DMS153 (cell line): ENCODE measurements at places on chromosomes 5 and 9.
A peak's percentile ranks its signal among the peaks of the same experiment; 100 is the strongest.

GRCh38 chr5:116566251-116566650, 8.4 kb downstream of the SEMA6A start:
- no peak for DNase-seq

GRCh38 chr9:85510830-85511504, 230.8 kb downstream of the AGTPBP1 start:
- DNase-seq, result no peak

- no peak for DNase-seq
Measured at GRCh38 chr5:3509290-3509689, 86.3 kb upstream of the IRX1 start.

- DNase-seq, result no peak
Measured at GRCh38 chr5:17411436-17412402, 86.3 kb upstream of the TAF11L2 start.

DNA sequence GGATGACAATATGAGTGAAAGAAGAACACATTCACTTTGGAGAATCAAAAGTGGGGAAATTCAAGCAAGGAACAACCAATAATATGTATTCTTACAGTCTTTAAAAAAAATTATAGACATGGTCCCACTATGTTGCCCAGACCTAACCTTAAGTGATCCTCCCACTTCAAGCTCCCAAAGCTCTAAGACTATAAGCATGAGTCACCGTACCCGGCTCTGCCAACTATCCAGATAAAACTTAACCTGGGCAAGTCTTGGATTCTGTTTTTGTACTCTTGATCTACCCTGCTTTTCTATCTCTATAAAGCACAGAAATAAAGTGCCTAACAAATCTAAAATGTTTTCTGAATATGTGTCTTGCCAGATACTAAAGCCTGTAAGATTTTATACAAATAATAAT, 30.9 kb downstream of the CEMIP2 start:
- DNase-seq, result no peak

- no peak for DNase-seq
Measured at GRCh38 chr9:76643399-76644117, 120.7 kb upstream of the PCA3 start.

DNA sequence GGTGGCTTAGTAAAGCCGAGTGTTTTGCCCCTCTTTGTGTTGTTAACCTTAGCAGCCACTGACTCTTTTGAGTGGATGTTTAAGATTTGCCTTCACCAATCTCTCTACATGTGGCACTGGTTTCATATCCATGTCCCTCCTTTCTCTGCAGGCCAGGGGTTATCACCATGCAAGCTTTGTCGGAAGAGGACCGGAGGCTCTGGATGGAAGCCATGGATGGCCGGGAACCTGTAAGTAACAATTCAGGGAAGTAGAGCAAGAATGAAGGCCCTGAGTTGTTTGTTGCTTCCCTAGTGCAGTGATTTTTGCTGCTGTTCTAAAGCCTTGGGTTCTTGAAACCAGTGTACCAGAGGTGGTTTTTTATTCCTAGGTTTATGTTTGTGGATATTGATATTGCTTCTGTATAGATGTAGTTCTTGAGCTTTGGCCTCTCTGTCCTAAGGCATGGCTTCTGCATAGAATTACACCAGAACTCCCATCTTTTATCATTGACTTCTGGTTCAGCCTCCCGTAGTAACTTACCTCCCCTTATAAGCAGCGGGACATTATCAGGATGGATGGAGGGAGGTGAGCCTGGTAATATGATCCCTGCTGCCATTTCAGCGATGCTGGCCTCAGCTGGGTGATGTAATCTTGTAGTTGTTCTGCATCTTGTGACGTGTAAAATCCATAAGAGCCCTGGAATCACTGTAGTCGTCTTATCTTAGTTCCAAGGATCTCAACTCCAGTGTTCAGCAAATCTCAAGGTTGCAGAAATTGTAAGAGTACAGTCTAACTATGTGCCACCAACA, 161.9 kb downstream of the ARHGAP26 start:
- no peak for DNase-seq

DNA sequence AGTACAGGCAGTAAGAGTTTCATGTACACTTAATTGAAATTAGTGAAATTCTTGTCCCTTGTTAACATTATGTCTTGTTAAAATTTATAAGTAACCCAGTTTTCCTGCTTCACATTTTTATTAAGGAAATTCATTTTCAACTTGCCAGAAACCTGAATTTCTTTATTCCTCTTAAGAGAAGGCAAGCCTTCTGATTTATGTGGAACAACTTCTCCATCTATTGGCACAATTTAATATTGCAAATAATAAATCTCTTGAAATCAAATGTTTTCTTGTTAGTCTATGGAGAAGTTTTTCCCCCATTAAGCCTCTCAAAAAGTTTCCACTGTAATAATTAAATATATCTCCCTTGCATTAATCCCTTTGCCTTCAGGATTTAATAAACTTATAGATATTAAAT, 33.8 kb upstream of the ACO1 start:
- peak; percentile 4 for DNase-seq

- no peak for DNase-seq
Measured at GRCh38 chr9:20805766-20806165, 121.7 kb downstream of the FOCAD start.

- no peak for DNase-seq
Measured at GRCh38 chr9:93263334-93264229, 79.6 kb downstream of the WNK2 start.

- no peak for DNase-seq
Measured at GRCh38 chr5:81786991-81787390, 36.1 kb upstream of the SSBP2 start.

- no peak for DNase-seq
Measured at GRCh38 chr5:122723606-122724352, 51.1 kb upstream of the SNX2 start.

- DNase-seq, result no peak
Measured at GRCh38 chr5:95822542-95823181, at the start of gene GLRX. GLRX (minus strand) TSS chr5:95822726; CDS start chr5:95822662, 64 bp downstream.

DNA sequence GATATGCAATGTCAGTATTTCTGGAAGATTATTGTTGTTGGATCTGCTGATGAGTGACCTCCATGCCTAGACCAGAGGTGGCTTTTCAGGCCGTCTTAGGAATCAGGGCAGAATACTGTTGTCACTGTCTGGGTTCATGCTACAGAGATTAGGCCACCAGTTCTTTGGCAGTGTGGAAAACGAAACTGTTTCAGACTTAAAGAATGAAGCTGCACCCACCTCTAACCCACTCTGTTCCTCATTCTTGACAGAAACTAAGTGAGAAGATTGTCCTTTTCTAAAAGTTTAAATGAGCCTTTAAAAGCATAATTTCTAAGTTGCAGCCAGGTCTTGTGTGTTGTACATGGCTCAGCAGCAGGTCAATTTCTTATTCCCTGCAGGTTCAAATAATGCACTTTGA, 444.3 kb downstream of the ENC1 start:
- no peak for DNase-seq

- no peak for DNase-seq
Measured at GRCh38 chr9:129930743-129931142, 95.5 kb downstream of the USP20 start.

- no peak for DNase-seq
Measured at GRCh38 chr5:81402192-81402930, 8.4 kb upstream of the ACOT12 start.

DNA sequence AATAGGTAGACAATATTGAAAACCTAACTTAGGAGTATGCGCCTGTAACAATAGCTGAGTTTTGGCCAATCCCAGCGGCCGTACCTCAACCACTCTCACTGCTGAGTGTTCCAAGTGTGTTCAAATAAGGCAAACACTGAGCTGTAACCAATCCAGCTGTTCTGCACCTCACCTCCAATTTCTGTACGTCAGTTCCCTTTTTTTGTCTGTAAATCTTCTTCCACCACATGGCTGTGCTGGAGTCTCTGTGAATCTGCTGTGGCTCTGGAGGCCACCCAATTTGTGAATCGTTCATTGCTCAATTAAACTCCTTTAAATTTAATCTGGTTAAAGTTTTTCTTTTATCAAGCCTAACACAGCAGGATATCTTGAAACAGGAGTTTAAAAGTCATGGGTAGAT, 116.3 kb downstream of the SLC28A3 start:
- no peak for DNase-seq

- no peak for DNase-seq
Measured at GRCh38 chr9:78918976-78919375, 622.1 kb downstream of the PSAT1 start.

- DNase-seq, result no peak
Measured at GRCh38 chr5:159430361-159431012, 100.2 kb upstream of the IL12B start.

DNA sequence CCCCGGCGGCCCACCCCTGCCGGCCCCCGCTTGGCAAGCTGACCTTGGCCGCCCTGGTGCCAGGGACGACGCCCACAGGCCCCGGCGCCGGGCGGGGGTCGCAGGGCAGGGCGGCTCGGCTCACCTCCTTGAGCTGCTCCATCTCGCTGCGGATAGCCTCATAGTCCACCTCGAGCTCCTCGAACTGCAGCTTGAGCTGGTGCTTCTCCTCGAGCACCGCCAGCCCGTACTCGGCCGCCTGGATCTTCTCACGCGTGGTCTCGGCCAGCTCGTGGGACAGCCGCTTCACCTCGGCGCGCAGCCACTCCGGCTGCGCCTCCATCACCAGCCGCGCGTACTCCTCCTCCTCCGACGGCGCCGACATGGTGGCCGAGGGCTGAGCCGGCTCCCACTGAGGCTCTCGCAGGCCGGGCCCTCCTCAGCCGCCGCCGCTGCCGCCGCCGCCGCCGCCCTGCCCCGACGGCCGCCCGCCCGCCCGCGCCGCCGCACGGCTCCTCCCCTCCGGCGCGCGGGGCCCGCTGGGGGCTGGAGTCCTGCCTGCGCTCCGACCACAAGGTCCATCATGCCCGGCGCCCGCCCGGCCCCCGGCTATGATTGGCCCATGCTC, at the start of gene BICD2:
Gene BICD2 (minus strand): TSS at position 453 of the 607 bp plus-strand sequence. CDS start 89 bp downstream, at position 364.
- no peak for DNase-seq

DNA sequence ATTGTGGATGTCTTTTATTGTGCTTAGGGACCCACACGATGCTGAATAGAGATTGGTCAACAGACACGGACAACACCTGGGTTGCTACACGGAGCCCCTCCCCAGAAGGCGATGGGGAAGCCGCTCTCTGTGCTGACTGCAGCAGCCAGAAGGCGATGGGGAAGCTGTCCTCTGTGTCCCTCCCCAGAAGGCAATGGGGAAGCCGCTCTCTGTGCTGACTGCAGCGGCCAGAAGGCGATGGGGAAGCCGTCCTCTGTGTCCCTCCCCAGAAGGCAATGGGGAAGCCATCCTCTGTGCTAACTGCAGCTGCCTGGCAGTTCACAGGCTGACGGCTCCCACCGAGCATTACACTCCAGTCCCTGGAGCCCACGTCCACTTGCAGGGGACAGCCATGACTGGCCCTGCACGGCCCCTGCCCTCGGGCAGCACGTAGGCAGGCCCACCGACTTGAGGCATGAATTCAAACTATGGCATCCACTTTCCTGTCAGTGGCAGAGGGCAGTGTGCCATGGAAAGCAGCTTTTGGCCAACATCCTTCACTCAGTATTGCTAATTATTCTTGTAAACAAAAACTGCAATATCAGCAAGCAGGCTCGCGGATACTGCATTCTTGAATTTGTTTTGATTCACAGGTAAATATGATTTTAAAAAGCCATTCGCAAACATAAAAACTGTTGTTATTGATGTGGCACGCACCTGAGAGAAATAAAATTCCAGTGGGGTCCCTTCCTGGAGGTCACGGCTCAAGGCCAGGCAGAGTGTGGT, 48.1 kb upstream of the CLPTM1L start:
- no peak for DNase-seq

DNA sequence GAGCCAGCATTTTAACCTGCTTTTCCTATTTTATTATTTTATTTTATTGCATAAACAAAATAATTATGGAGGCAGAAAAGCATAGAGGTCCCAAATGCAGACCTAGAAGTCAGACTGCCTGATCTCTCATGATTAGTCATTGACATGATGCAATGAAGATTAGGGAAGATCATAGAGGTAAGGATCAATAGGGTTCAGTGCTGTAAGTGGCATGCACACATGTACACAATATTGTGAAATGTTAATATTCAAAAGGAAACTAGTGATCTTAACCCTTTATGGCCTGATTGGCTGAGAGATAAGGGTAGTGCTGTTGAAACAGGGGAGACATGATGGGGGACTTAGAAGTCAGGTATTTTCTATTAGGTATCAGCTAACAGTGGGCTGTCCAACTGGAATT, 1.1 kb upstream of the FRRS1L start:
- no peak for DNase-seq
